ENCODE measurements at places on chromosomes 1 and 21.

GRCh38 chr1:10765734-10766478, 30.5 kb downstream of the CASZ1 start:
- no peak for DNase-seq

- DNase-seq = no peak
Measured at GRCh38 chr1:228171221-228171891, 5.8 kb downstream of the IBA57 start.

DNA sequence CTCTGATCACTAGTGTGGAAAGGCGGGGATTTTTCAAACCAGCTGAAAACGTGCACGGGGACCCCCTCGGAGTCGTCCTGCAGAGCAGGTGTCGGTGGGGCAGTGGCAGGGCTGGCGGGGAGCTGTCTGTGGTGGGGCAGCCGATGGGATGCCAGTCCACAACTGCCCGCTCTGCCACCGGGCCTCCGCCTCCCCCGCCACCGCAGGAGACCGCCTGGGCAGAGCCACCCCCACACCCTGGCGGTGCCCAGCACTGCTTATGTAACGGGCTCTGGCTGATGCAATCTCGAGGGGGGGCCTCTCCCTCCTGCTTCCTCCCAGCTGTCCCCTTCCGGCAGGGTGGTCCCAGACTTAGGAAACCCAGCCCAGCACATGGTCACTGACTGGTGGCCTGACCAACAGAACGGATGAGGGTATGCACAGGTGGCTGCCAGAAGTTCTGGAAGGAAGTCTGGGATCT, 9.3 kb downstream of the CHD5 start:
- DNase-seq = peak; percentile 95

DNA sequence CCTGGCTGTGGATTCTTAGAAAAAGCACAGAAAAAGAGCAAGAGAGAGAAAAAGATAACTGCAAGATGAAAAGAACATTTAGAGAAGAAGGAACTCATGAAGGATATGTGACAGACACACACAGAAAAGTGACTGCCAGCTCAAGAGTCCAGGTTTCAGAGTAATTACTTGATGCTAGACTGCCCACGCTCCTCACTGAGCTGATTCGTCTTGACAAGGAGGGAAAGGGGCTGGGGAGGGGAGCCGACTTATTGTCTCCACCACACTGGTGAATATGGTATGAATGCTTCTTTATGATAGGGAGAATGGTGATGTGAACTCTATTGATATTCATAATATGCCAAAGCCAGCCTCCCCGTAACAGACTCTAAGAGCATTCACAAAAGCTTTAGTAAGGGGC, 140.4 kb downstream of the BRINP2 start:
- peak; percentile 29 for DNase-seq

DNA sequence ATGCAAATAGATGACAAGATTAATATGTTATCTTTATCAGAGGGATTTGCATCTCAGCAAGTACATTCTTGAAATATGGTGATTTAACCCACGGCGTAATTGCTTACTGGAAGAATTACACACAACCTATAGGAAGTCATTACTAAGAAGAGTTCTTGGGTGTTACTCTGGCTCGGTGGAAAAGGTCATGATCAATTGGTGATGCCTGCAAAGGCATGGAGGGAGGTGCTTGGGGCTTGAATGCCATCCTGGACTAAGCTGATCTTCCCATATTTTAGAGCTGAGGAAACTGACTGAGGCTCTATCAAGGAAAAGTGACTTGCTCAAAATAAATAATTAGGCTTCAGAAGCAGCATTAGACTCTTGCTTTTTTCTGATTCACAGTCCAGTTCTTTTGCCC, 137.5 kb upstream of the JUN start:
- no peak for DNase-seq

- no peak for DNase-seq
Measured at GRCh38 chr1:2610036-2610959, 22.5 kb downstream of the MMEL1 start.

- DNase-seq = no peak
Measured at GRCh38 chr1:147904726-147905125, 2.1 kb downstream of the GJA8 start.

GRCh38 chr1:231355171-231355570, 17.1 kb downstream of the SPRTN start:
- DNase-seq = no peak

- DNase-seq = no peak
Measured at GRCh38 chr1:245859493-245860114, 647.5 kb downstream of the SMYD3 start.

GRCh38 chr1:33723251-33723650, 140.6 kb upstream of the HMGB4 start:
- no peak for DNase-seq

GRCh38 chr21:41366522-41367151, 4.8 kb downstream of the MX2 start:
- DNase-seq = no peak

DNA sequence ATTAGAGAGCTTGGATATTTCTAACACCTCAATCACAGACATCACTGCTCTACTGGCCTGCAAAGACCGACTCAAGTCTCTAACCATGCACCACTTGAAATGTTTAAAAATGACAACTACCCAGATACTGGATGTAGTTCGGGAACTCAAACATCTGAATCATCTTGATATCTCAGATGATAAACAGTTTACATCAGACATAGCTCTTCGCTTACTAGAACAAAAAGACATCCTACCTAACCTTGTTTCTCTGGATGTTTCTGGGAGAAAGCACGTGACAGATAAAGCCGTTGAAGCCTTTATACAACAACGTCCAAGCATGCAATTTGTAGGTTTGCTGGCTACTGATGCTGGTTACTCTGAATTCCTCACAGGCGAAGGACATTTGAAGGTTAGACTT, 45.1 kb downstream of the ZYG11B start:
- no peak for DNase-seq

GRCh38 chr1:215807911-215808436, 240.9 kb downstream of the KCTD3 start:
- DNase-seq = no peak

DNA sequence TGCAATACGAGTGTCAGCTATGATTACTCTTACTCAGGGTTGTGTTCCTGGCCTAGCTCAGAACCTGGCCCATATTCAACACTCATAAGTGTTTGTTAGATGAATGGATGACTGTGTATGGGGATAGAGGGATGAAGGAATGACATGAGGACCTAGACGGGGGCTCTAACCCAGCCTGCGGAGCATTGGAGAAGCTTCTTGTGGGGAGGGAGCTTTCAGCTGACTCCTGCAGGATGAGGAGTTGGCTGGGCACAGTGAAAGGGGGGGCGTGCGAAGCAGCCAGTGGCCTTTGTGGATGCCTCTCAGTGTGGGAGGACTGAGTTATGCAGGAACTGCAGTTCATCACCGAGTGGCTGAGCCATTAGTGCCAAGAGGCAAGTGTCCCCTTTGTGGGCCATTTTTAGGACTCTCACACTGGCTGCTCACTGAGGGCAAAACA, 1.2 kb upstream of the EXTL1 start:
- peak; percentile 86 for DNase-seq

GRCh38 chr1:185517808-185518419, 200.9 kb upstream of the IVNS1ABP start:
- DNase-seq = no peak

- DNase-seq = no peak
Measured at GRCh38 chr1:26119892-26120608, 8.4 kb downstream of the PDIK1L start.

GRCh38 chr1:5811419-5811818, 180.8 kb downstream of the NPHP4 start:
- peak; percentile 18 for DNase-seq

GRCh38 chr1:45656573-45657226, 29.6 kb downstream of the GPBP1L1 start:
- no peak for DNase-seq

- DNase-seq = no peak
Measured at GRCh38 chr1:43668956-43669355, 19.0 kb downstream of the KDM4A start.

GRCh38 chr1:86461482-86461881, 7.2 kb upstream of the CLCA1 start:
- DNase-seq = no peak

DNA sequence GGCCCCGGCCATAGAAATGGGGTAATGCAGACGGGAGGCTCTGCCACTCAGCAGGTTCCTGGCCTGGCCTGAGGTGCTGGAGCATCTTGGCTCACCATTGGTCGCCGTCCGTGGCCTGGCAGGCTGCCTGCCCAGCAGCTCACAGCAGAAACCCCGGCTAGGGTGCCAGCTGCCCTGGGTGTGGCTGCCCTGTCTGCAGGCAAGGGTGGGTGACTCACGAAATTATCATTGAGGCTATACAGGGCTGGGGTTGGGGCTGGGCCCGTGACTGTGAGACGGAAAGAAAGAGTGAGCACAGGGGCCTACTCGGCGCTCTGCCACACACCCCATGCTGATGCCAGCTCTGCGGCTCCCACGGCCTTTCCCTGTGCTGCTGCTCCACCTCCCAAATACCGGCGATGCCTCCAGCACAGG, 8.0 kb upstream of the PKP1 start:
- DNase-seq = no peak

GRCh38 chr1:66207484-66207883, 326.5 kb upstream of the SGIP1 start:
- no peak for DNase-seq

DNA sequence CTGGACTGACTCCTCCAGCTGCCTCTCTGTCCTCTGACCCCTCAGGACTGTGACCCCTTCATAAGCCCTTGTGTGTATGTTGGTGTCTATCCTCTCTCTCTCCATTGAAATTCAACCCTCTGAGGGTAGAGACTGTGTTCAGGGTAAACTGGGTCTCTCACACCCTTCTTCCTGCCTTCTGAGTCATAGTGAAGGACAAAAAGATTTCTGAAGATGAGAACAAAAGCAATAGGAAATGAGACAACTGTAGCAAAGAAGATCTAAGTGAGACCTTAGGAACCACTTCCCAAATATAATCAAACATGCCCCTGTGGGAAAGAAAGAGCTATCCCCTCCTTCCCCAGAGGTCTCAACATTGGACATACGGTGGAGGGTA, 16.9 kb downstream of the NUAK2 start:
- DNase-seq = no peak

- no peak for DNase-seq
Measured at GRCh38 chr1:14794136-14794768, 195.8 kb downstream of the KAZN start.

DNA sequence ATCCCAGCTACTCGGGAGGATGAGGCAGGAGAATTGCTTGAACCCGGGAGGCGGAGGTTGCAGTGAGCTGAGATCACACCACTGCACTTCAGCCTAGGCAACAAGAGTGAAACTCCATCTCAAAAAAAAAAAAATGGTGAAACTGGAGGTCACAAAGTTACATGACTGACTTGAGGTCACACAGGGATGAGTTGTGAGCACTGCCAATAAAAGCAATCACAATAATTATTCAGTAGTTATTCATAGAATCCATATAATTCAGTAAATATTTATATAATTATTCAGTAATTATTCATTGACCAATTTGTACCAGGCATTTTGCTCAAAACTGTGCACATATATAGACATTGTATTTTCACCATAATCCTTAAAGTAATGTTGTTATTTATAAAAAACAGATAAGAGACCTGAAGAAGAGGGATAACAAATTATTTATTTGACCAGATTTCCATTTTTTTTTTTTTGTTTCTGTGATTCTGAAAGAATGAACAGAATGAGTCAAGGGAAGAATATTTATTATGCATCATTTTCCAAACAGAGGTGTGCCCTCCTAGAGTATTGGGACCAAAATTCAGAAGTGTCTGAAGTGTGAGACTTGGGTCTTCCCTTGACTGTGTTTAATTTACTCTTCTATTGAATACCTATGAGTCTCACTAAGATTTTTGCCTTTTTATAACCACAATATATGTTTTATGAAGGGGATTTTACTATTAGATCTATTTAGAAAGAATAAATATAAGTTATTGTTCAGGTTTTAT, 43.0 kb downstream of the PRKAB2 start:
- no peak for DNase-seq

- no peak for DNase-seq
Measured at GRCh38 chr1:31915438-31915837, 22.7 kb downstream of the PTP4A2 start.

DNA sequence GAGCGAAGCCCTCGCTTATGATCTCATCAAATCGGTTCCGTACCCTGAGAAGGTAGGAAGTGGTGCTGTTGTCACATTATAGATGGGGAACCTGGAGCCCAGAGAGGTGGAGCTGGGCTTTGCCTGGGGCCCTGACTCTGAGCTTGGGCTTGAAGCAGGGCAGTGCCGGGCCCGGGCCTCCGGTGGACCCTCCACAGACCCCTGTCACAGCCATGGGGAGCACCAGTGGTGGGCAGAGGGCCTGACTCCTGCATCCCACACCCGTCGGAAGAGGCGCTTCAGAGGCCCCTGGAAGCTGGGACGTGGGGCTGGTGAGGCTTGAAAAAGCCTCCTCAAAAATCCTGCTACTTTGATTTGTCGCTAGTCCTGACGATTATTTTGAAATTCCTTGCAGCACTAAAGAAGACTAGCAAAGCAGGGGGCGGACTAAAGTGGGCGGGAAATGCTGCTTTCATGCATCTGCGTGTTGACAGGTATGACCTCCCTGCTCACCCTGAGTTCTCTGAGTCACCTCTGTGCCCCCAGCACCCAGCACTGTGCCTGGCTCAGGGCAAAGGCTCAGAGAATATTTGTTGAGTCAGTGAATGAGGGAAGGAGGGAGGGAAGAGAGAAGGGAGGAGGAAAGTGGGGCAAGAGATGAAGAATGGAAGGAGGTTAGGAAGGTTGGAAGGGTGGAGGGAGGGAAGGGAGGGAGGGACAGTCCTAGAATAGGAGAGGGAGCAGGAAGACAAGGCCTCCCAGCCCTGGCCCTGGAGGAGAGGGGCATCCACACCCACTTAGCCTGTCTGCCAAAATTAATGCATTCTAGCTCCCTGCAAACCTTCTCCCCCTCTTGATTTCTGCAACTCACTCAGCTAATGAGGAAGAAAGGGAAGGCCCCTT, 262.8 kb upstream of the VAMP3 start:
- no peak for DNase-seq

Measured in posterior cingulate gyrus (tissue), 11 donors.